ENCODE measurements at places on chromosomes 3 and 15.

DNA sequence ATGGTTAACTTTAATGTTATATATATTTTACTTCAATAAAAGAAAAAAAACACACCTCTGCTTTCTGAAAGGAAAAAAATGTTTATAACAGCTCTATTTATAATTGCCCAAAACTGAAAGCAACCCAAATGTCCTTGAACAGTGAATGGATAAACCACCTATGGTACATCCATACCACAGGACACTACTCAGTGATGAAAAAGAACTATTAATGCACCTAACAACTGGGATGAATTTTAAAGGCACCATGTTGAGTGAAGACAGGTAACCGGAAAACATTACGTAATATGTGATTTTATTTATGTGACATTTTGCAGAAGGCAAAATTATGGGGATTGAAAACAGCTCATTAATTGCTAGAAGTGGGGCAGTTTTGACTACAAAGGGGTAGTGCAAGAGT is 23.8 kb upstream of the FOXP1 start:
- no peak for DNase-seq

DNA sequence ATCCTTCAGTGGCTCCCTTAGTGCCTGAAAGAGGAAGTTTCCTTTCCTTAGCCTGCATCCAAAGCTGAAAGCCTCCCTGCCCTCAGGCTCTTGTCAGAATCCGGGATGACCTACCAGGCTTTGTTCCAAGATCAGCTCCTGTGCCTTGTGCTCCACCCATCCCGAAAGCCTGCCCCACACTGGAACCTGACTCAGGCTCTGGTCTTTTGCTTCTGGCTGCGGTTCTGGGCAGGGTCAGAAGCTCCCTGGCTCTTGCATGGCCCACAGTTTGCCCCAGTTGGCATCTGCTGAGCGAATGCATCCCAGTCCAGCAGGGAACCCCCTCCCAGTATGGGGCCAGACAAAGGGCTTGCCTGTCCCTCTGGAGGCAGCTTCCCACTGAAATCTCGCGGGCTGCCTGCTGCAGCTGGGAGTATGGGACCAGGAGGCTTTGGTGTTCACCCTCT is 25.9 kb upstream of the KIF23 start:
- DNase-seq, result no peak

DNA sequence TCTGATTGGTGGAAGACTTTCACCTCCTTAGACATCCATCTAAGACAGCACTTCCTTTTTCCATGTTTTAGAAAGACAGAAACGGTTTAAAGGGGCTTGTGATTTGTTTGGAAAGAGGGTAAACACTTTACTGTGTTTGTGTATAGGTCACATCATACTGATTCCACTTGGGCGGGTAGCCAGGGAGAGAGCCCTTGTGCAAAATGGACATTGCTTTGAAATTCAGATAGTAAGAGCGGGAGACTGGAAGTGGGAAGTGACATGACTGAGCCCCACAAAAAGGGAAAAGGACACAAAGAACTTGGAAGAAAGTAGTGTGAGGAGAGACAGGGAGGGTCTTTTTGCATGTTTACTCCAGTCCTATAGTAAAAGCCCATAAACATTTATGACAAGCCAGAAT is 195.6 kb upstream of the CNTN4 start:
- no peak for DNase-seq

DNA sequence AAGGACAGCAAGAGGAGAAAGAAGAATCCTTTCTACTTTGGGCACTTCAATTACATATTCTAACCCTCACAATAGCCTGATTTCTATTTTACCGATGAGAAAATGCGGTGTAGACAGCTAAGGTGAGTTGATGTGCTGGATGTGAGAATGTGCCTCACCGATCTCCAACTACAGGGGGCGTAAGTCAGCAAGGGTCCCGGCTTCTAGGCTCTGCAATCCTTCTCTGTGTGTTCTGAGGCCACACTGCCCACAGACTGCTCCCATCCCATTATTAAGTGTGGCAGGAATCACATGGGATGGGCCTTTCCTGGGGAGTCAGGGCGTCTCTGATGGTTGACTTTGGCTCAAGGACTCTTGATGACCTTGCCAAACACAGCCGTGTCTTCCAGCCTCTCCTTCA is 23.6 kb upstream of the RPL35A start:
- no peak for DNase-seq

- no peak for DNase-seq
Measured at GRCh38 chr3:12938258-12938711, 96.9 kb upstream of the RPL32 start.

GRCh38 chr15:51771773-51772172 is 20.4 kb downstream of the TMOD2 start:
- no peak for DNase-seq

- peak; percentile 57 for DNase-seq
Measured at GRCh38 chr15:57861034-57861638, 154.6 kb downstream of the POLR2M start.

DNA sequence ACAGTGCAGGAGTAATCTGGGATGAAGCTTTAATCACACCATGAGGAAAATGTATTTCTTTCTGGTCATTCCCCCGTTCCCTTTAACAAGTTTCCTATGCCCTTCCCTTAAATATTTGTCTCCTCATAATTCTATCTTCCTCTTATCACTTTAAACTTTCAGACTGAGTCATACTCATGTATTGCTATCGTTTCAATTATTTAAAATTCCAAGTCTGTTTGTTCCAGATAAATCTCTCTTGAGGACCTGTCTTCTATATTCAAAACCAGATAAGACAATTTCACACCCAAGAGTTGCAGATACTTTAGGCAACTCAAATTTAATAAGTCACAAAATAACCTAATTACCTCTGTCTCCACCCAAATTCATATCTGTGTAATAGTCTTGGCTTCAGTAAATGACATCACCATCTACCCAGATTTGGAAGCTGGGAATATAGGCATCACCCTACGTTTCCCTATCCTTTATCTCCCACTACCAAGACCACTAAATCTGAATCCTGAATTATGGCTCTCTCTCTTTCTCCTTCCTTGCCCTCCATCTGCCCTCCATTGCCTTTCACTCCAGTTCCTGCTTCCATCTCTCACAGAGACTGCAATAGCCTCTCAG is 220.1 kb downstream of the PYDC2 start:
- no peak for DNase-seq

- DNase-seq, result no peak
Measured at GRCh38 chr15:101043011-101043410, 123.9 kb downstream of the LRRK1 start.

DNA sequence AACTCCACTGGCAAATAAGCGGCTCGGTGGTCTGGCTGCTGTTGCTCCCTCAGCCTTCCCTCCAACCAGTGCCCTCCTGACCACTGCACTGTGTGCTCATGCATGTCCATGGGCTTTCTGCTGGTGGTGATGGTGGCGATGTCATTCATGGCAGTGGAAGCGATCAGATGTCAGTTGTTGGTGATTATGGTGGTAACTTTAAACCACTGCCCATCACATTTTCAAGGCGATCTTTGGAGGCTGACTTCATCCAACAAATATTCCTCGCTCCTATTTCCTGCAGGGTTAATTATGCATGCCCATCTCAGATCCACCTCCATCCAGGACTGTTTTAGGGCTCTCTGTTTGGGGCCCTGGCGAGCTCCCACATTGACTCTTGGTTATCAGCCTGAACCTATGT is 13.4 kb upstream of the HCN4 start:
- DNase-seq, result no peak

- no peak for DNase-seq
Measured at GRCh38 chr15:83039206-83039605, 27.8 kb upstream of the C15orf40 start.

- DNase-seq, result no peak
Measured at GRCh38 chr15:28933710-28934445, 48.1 kb downstream of the APBA2 start.

All from smooth muscle cell of the brain vasculature (primary cell).